ENCODE measurements at places on chromosomes 2 and 18.
A peak's percentile ranks its signal among the peaks of the same experiment; 100 is the strongest.

DNA sequence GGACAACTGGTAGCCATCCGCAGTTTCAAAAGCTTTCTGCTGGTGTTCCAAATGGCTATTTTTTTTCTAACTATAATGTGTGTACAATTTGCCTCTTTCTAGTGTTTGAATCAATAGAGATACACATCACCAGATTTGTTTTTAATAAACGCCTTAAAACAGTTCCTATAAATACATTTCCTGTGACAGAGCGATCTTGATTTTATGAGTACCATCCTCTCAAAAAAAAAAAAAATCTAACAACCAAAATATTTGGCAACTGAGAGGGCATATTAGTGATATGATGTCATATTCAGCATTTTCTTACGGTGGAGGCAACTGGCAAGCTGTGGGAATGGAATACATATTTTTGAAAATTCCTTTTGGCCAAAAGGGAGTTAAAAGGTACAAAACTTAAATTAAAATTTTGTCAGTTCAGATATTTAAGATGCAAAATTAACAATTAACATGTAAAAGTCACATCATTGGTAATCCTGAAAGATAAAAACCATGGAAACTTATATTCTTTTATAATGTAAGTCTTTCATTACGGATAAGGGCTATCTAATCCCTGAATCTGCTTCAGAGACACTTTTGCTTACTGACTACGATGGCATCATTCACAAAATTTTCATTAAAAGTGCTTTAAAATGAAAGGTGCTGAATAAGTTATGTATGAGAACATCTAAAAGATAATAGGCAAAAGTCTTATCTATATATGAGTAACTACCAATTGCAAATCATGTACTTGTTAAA, 268.4 kb downstream of the TCF4 start:
- DNase-seq = no peak

DNA sequence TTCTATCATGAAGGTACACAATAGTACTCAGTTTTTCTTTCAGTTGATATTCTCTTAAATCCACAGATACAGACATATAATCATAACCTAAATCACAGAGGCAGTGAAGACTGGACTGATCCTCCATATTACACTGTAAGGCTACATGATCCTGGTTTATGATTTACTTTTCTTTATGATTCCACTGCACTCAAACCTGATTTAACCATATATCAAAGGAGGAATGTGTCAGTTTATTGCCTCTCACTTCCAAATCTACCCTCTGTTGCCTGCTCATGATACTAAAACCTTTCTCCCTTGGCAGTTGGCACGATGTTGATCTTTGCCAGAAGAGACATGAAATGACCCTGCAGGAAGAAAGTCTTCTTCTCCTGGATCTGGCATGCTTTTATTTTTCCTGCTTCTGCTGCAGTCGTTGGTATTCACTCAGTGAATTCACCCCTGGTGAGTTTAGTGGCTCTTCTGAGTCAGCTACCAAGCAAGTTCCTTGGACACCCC, 426.4 kb downstream of the MBD2 start:
- DNase-seq = no peak

DNA sequence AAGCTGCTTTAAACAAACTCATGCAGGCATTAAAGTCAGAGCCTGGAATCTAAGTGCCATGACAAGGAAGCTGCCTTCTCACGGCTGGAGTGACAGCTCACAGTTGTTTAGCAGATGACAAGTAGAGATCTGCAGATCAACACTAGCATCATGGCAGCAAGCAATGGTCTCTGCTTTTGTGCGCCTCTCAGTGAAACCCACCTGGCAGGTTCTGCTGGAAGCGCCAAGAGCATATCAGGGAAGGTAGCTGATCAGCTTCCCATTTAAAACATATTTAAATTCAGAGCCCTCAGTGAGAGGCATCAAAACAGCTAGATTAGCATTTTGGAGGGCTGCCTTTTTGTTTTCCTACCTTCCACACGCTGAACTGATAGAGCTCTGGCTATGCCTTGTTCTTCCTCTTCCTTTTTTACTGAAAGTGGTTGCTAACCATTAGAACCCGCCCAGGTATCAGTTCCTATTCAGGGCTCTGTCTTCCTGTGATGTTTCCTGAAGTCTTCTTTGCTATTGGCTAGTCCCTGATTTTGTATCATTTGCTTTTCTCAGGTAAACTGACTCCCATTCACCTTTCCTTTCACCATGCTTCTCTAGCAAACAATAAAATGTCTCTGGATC, 70.8 kb downstream of the TMEM200C start:
- DNase-seq = no peak

- no peak for DNase-seq
Observed at GRCh38 chr18:58314284-58314683, 270.3 kb downstream of the NEDD4L start.

GRCh38 chr2:143725400-143725799, 596.2 kb downstream of the ARHGAP15 start:
- no peak for DNase-seq

DNA sequence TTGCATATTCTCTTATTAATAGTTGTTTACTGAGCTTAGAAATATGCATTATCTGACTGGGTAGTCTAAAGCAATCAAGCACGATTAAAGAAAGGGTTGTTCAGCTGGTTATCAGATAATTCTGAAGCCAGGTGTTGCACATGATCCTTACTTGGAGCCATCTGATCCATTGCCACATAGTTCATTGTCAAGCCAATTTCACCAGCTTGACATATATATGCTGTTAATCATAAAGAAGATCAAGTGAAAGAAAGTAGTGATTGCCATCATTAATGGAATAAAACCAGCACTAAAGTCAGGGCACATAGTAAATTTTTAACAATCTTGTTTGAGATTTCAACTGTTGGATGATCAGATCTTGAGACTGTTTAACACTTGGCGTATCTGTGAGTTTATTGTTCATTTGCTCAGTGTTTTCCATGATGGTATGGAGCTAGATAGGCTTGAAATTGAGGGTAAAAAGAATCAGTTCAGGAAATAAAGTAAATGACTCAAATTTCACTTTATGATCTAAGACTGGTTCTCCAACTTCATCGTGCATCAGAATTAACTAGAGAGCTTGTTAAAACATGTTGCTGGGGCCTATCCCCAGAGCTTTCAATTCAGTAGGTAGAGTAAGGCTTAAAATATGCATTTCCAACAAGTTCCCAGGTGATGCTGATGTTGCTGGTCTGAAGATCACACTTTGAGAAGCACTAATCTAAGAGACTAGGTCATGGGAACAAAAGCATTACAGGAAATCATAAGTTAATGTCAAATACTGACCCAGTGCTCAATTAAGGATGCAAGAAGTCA, 539.6 kb downstream of the SATB2 start:
- no peak for DNase-seq

GRCh38 chr2:122422384-122422991, 667.0 kb downstream of the TSN start:
- no peak for DNase-seq

- DNase-seq = no peak
Observed at GRCh38 chr18:62073461-62074281, 113.2 kb downstream of the PIGN start.

DNA sequence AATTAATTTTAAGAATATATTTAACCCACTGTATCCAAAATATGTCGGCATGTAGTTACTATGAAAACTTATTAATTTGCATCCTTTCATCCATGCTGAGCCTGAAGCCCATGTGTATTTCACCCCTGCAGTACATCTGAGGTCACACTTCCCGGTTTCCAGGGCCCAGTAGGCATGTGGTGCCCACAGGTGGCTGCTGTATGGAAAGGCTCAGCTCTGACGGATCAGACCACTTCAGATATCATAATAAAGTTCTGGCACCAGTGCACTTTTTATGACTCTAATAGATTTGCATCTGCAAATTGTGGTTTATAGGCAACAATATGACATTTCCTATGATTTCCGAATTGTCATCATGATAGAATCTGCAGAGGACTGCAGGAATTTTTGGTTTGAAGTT, 22.5 kb downstream of the SH3RF3 start:
- DNase-seq = no peak

DNA sequence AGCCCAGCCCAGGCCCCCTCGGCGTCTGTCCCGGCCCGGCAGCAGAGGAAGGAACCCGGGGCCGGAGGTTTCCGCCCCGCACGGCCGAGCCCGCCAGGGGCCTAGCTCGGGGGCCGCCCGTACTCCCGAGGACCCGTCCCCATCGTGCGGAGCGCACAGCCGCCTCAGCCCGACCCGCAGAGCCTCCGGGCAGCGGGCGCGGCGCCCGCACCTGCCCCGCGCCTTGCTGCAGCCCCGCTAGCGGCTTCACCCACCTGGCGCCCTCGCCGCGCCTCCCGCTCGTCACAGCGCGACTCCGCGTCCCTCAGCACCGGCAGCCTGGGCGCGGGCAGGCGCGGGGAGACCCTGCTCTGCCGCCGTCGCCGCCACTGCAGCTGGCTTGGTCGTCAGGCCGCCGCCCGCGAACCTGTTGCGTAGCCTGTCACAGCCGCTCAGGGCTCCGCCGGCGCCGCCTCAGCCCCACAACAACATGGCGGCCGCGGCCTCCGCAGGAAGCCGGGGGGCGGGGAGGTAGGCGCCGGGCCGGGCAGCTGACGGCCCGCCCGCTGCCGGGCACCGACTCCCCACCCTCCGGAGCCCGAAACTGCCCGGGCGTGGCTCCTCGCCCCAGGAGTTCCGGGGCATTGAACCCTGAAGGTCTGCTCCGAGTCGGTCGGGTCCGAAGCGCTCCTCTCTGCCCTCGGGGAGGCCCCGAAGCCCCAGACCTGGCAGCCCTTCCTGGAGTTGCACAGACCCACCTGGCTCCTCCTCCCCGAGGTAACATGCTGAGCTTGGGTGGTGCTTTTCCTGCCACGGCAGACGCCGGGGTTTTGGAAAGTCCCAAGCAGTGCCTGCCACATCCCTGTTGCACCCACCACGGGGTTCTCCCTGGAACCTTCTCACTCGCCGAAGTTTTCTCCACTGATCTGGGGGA, at the start of gene ITSN2:
Gene ITSN2 (minus strand): TSS at position 487 of the 913 bp plus-strand sequence. CDS start 32,454 bp downstream, outside the sequence.
- DNase-seq = peak; percentile 56

DNA sequence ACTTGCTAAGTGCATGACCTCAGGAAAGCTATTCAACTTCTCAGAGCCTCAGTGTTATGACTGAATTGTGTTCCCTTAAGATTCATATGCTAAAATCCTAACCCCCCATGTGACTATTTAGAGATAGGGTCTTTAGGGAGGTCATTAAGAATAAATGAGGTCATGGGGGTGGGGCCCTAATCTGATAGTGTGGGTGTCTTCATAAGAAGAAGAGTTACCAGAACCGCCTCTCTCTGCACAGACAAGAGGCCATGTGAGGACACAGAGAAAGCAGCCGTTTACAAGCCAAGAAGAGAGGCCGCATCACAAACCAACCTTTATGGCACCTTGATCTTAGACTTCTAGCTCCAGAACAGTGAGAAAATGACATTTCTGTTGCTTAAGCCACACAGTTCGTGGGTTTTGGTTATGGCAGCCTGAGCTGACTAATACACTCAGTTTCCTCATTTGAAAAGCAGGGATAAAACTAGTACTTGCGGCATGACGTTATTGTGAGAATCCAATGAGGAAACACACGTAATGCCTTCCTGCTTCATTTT, 9.9 kb downstream of the SH2D6 start:
- no peak for DNase-seq

- DNase-seq = no peak
Observed at GRCh38 chr2:223071139-223071538, 19.1 kb downstream of the KCNE4 start.

Data from Jurkat, Clone E6-1 (cell line).